Fibroblast of skin of abdomen (primary cell): ENCODE measurements at places on chromosomes 3 and 15.
A peak's percentile ranks its signal among the peaks of the same experiment; 100 is the strongest.

- DNase-seq, result no peak
These were observed 162.4 kb downstream of the ADAMTSL3 start for GRCh38 chr15:83816124-83816883.

GRCh38 chr15:88911766-88912118, 1.4 kb downstream of the MFGE8 start:
- DNase-seq, result no peak

DNA sequence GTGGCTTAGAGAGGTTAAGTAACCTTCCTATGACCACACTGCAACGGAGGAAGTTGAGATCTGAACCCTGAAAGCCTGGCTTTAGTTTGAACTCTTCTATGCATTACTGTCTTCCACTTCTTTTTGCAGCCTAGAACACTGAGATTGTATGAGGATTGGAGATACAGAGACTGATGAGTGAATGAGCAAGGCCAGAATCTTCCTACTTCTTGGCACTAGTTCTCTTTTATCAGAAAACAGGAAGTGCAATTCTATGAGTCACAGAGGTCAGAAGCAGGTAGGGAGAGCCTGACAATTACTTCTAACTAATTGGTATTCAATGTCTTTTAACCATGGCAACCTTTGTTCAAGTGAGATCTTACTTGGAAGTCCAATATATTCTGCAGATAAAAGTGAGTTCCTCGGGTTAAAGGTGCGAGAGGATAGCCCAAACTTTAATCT, 219.0 kb downstream of the SHQ1 start:
- DNase-seq, result no peak

GRCh38 chr3:149618151-149619123, 39.4 kb downstream of the WWTR1 start:
- DNase-seq, result no peak

GRCh38 chr15:91975241-91975978, 121.9 kb downstream of the SLCO3A1 start:
- DNase-seq, result no peak

DNA sequence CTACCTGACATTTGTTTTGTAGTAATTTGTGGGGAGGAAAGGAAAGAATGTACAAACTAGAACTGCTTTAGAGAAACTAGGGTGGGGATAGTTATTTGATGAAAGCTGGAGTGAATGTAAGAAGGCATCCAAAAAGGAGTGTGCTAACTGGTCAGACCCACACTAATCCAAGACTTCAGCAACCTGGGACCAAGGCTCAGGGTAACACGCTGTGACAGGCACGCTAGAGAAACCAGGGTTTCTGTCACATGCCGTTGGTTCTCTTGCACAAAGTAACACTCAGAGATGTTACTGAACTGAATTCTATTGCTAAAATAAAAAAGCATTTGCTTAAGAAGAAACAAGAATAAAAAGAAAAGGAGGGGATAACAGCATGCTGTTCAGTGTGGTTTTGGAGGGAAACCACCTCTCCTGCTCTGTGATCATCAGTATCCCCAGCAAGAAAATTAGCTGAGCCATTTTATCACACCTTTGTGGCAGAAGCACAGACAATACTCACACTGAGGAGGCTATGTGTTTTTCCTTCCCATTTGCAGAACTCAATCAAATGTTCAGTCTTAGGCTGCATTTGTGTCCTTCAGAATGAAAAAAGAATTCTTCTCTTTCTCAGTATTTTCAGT, 2.8 kb upstream of the CCDC80 start:
- no peak for DNase-seq

- peak; percentile 59 for DNase-seq
These were observed at the start of gene CA12 for GRCh38 chr15:63381301-63382204. CA12 (minus strand) TSS chr15:63381846; CDS start chr15:63381720, 126 bp downstream.

DNA sequence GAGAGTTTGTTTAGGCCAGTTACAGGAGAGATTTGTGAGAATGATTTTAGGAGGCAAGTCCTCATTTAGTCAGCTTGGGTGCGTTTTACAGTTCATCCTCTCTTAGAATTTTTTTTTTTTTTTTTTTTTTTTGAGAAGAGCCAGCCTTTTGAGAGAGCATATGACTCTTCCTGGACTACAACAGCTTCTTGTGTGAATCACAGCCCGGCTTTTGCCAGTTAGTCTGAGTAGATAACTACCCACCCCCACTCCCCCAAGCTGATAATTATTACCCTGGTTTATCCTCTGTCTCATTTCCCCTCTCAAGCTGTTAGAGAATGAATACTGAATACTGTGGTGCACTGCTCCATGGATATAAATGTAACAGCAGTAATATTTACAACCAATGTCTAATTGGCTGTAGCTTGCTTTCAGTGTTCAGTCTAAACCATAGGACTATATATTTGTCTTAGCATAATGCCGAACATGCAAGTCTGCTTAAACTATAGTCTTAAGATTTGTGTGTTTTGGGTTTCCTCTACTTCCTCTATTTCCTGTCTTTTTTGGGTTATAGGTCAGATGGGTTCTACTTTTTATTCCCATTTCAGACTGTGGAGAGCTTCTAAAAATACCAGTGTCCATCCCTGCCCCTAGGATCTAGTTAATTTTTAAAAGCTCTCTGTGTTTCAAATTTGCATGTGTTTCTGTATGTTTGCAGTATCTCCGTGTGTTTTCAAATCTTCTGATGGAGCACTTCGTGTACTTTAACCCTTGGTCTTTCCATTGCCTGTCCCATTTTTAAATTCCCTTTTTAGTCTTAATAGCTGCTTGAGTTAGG, 8.0 kb downstream of the CHD2 start:
- DNase-seq, result peak; percentile 92

- DNase-seq, result peak; percentile 2
These were observed 1024.4 kb upstream of the CADM2 start for GRCh38 chr3:83934192-83935021.

- no peak for DNase-seq
These were observed 1058.6 kb downstream of the NTRK3 start for GRCh38 chr15:87197981-87198380.

- no peak for DNase-seq
These were observed 237.8 kb upstream of the ADAMTS9 start for GRCh38 chr3:64925575-64925974.

DNA sequence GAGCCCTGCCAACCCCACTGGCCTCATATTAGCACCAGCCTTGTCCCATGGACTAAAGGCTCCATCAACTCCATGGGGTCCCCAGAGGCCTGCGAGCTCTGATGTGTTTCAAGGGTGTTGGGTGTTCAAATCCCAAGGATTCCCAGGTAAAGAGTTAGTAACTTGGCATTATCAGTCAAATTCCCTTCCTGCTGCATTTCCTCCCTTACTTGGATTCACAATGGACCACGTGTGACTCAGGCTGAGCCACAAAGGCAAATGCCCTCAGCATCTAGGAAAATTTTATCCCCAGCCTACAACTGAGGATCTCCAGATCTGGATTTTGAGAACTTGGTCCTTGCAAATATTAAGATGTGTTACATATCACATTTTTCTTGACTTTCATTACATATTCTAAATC, 58.8 kb downstream of the GADL1 start:
- no peak for DNase-seq

- peak; percentile 64 for DNase-seq
These were observed 428.5 kb upstream of the PROK2 start for GRCh38 chr3:72213296-72214065.

DNA sequence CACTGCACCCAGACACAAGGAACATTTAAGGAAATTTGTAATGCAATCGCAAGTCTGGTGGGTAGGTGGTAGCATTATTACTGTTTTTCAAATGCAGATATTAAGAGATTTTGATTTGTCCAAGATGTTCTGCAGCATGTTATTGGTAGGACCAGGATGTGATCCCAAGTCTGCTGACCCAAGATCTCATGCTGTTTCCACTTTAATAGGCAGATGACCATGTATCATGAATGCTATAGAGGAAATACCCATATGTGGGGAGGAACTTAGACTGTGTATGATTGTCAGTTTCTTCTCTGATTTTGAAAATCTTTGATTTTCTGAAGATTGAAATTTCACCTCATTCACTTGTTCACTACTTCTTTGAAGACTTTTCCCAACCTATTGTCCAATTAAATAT, 28.7 kb downstream of the ATP6V1A start:
- no peak for DNase-seq

DNA sequence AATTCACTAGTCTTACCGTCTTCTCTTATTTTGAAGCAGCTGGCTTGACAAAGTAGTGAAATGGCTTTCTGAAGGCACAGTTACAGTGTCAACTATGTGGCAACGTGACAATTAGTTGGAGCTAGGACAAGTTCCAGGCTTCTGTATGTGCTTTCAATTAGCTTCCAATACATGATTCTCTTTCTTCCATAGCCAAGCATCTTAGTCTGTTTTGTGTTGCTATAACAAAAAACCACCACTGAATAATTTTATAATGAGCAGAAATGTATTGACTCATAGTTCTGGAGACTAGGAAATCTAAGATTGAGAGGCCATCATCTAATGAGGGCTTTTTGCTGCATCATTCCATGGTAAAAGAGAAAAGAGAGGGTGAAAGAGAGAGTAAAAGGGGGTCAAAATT, 365.1 kb upstream of the PLSCR5 start:
- DNase-seq, result peak; percentile 61

GRCh38 chr15:74422265-74422651, 11.5 kb downstream of the SEMA7A start:
- DNase-seq, result no peak

- DNase-seq, result no peak
These were observed 33.1 kb downstream of the EIF4E3 start for GRCh38 chr3:71692139-71692538.

DNA sequence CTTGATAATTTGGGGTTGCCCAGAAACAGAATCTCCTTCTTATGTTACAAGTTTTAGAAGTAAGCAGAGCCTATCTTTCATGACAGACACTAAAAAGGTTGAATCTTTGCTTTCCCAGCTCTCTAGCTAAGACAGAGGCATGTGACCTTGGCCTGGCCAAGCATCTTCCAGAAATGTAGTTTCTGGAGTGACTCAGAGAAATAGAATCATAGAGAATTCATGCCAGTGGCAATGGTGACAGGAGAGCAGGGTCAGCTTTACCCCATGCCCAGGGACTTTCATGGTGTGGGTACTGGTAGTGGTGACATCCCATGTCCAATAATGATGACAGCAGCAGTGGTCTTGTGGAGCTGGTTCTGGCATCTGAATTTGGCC, 4.0 kb upstream of the PARP6 start:
- no peak for DNase-seq

GRCh38 chr3:37144806-37145205, 29.6 kb downstream of the LRRFIP2 start:
- DNase-seq, result no peak

DNA sequence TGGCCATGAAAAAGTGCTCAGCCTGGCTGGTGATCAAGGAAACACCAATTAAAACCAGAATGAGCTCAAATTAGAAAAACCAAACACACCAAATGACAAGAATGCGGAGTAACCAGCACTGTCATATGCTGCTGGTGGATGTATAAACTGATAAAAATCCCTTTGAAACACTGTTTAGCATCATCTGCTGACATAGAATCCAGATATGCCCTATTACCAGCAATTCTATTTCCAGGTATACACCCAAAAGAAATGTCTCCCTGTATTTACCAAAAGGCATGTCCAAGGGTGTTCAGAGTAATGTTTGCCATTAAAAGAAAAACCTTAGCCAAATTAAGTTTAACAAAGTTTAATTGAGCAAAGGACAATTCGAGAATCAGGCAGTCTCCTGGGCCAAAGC, 138.6 kb downstream of the FMN1 start:
- peak; percentile 5 for DNase-seq

- DNase-seq, result no peak
These were observed 161.1 kb downstream of the CACNA2D3 start for GRCh38 chr3:54283470-54283869.

- no peak for DNase-seq
These were observed 74.3 kb downstream of the RPN1 start for GRCh38 chr3:128576290-128576689.

DNA sequence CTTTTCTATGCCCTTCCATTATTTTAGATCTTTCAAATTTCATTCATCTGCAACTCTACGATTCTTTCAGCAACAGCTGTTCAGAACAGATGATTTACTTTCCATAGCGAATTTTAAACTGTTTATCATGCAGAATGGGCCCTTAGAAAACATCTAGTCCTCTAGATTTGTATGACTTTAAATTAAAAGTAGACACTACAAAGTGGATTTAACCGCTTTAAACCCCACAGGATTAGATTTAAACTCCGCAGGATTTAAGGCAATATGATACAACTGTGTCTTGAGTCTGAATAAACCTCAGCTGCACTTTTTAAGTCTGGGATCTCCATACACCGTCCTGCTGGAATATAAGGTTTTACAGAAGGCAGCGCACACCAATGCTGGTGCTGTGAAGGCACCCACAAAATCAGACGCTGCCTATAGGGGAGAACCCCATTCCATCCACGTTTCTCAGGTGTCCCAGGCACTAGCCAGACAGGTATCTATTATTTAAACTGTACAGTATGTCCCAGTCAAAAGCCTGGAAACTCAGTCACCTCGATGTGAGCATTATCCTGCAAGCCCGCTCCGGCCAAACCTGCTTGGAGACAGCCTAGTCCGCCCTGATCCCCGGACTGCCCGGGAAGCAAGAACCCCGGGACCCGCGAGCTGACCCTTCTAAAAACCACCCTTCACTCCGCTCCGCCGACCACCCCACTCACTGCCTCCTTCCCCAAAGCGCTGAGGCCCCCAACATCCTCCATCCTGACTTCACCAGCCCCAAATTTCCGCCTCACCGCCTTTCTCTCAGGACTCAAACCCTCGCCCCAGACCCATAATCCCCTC, 768 bp downstream of the ANO10 start:
- DNase-seq, result no peak

DNA sequence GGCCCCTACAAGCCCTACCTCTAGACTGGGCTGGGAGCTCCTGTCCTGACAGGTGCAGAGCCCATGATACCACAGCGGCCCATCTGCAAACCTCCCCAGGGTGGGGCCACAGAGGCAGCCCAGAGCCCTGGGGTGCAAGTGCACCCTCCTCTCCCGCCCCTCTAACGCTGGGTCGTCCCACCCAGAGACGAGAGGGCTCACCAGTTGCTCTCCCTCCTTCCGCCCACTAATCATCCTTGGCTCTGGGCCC, 742 bp downstream of the TNK2 start:
- DNase-seq, result no peak

DNA sequence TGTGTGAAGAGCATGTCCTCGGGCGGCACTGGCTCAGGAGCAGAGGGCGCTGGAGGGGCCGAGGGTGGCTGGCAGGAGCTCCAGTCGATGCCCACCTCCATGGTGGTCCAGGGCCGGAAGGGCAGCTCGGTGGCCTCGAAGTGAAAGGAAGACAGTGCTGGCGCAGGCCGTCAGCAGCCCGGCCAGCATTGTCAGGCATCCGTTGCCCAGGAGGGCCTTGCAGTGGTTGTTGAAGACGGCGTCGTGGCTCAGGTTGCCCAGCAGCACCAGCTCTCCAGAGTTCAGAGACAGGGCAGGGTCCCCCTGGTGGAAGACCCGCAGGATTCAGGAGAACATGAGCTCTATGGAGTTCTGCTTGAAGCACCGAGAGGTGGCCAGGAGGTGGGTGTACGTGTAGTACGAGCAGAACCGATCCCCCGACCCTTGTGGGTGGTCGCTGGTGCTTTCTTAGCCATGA, 16.5 kb upstream of the SIAH2 start:
- no peak for DNase-seq

DNA sequence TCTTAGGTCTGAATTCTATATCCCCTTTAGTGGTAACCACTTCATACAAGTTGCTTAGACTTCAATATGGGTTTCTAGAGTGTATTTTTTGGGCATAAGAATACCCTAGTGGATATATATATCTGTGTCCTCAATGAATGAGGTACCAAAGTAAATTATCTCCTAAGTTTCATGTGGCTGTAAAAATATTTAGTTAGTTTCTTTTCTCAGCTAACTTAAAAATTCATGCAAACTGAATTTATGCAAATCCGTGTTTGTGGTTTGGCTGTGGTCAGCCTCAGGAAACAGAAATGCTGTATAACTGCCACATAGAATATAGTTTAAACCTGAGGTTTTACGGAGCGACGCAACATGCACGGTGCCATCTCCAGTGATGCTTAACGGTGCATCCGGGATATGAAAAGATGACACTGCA, 80.3 kb downstream of the PEX5L start:
- DNase-seq, result no peak
